ENCODE measurements at places on chromosomes 13 and 19. TPM values are rescaled to one million over a fixed set of nuclear protein-coding genes. Genes with fewer than 3 reads are reported as not detected.

DNA sequence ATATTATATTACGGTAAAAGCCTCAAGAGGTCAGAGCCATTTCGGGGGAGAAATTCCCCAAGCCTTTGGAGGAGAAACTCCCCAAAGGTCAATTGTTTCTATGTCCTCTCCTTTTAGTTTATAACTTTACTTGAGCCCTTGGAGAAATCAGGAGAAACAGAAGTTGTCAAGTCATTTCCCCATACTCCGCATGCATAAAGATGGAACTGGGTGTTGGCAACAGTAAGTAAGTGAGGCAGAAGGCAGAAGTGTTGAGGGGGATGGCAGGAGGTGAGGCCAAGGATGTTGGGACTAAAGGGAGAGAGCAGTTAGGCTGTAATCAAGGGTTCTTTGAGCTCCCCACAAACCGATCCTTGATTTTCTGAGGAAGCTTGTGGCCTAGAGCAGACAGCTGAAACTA is 307.9 kb downstream of the ENOX1 start:
- no peak for DNase-seq
- H3K27ac ChIP-seq: no peak overlapping the region
- H3K27me3 ChIP-seq: peaks cover 14% of the 10 kb centered on the region
- no peaks in the 10 kb centered on the region for H3K36me3 ChIP-seq
- no peaks in the 10 kb centered on the region for H3K4me1 ChIP-seq

DNA sequence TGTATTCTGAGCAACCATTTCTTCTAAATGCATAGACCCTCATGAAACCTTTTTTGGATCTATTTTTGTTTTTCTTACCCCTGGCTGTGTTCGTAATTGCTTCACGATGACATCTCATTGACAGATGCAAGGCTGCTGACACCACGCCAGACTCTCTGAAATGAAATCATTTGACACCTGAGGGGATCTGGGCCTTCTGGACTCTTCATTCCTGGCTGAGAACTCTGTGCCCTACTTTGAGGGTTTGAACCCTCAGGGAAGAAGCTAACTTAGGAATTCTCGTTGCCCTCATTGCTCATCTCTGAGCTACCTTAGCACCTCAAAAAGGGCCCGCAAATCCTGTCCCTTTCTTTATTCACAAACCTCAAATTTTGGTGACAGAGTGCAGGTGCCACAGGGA is 40.5 kb upstream of the NBEA start:
- no peak overlapping the region for H3K27ac ChIP-seq
- no peaks in the 10 kb centered on the region for H3K27me3 ChIP-seq
- no peak overlapping the region for H3K4me3 ChIP-seq
- no peak for DNase-seq
- H3K36me3 ChIP-seq: no peaks in the 10 kb centered on the region

PTPRH gene
- not detected for total RNA-seq

- H3K27ac ChIP-seq: no peak overlapping the region
- no peak overlapping the region for H3K4me3 ChIP-seq
- DNase-seq: no peak
- no peaks in the 10 kb centered on the region for H3K27me3 ChIP-seq
- no peaks in the 10 kb centered on the region for H3K36me3 ChIP-seq
These were observed 452.5 kb upstream of the ARGLU1 start for GRCh38 chr13:107020393-107020792.

ITPKC gene
- 4.7 TPM for total RNA-seq

DNA sequence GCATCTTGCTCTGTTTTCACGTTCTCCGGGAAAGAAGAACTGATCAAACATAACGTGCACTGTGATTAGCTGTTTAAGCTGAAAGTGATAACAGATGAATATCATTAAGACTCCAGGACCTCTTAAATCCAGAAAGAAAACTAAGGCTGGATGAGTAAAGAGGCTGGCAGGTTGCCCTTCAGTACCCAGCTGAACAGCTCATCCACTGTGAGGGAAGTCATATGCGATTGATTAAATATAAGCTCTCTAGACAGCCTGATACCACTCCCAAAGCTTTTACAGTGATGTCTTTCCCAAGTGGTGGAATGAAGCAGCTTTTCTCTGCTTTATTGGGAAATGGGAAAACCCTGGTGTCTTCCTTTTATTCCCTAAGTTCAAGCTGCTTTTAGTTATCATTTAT is 116.9 kb downstream of the EFNB2 start:
- H3K4me3 ChIP-seq: no peak overlapping the region
- H3K27ac ChIP-seq: no peak overlapping the region
- no peaks in the 10 kb centered on the region for H3K36me3 ChIP-seq
- no peak for DNase-seq

DNA sequence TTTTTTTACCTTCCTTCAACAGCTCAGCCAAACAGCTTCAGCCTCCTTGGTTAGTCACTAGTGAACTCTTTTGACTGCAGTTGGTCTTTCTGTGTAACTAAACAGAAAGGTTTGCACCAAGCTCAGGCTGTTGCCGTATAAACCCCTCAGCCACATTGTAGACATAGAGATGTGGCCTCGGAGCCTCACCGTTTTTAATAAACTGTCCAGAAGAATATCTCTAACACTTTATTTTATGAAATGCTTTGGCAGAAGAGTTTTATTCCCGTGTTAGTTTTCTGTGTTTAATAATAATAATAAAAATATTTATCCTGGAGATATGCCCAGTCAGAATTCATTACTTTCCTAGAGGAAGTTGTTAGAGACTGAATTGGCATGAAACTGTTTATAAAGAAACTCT is 171.7 kb upstream of the MAB21L1 start:
- no peak overlapping the region for H3K4me3 ChIP-seq
- no peak overlapping the region for H3K27ac ChIP-seq
- DNase-seq: no peak
- H3K27me3 ChIP-seq: no peaks in the 10 kb centered on the region

DNA sequence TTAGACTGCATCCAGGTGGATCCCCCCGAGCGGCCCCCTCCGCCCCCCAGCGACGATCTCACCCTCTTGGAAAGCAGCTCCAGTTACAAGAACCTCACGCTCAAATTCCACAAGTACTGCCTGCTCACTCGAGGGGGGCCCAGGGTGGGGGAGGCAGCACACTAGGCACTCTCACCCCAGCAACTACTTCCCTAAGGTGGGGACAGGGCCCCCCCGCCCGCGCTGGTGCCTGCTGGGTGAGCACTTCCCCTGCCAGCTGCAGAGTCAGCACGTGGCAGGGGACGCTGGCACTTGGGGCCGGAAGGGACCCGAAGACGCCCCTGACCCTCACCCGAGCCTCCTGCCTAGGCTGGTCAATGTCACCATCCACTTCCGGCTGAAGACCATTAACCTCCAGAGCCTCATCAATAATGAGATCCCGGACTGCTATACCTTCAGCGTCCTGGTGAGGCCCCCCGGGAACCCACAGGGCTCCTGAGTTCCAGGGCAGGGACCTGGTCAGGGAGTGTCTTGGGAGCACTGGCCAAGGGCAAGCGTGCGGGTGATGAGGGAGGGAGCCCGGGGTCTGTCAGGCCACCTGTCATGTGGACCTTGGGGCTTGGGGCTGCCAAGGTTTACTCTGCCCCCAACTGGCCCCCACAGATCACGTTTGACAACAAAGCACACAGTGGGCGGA is 5.2 kb downstream of the MCOLN1 start:
- peaks cover 6% of the 10 kb centered on the region for H3K4me1 ChIP-seq
- H3K4me3 ChIP-seq: no peak overlapping the region
- H3K36me3 ChIP-seq: peaks cover 11% of the 10 kb centered on the region
- DNase-seq: no peak
- H3K27me3 ChIP-seq: no peaks in the 10 kb centered on the region

GRCh38 chr13:21045100-21045499 is 16.3 kb downstream of the LATS2 start:
- H3K27me3 ChIP-seq: peaks cover 10% of the 10 kb centered on the region
- no peak for DNase-seq
- no peak overlapping the region for H3K4me3 ChIP-seq
- no peak overlapping the region for H3K27ac ChIP-seq
- no peaks in the 10 kb centered on the region for H3K36me3 ChIP-seq

TMEM147 gene
- 54.1 TPM for total RNA-seq

ZNF254 gene
- total RNA-seq: 13.0 TPM

NKPD1 gene
- total RNA-seq: 0.16 TPM

Data from activated CD8-positive, alpha-beta T cell treated with anti-CD3 and anti-CD28 coated beads, Interleukin-2, amount 10 ng/mL, durations not matched to agents 7 days and 5 days (primary cell).